ENCODE measurements at places on chromosomes 7 and 10. TPM values are rescaled to one million over a fixed set of nuclear protein-coding genes. Genes with fewer than 3 reads are reported as not detected.
A peak's percentile ranks its signal among the peaks of the same experiment; 100 is the strongest.

Gene WDR86
- 6.6 TPM for total RNA-seq

Gene GAD2
- not detected for total RNA-seq

Gene ADAMTS14
- total RNA-seq = 2.3 TPM

- DNase-seq = no peak
Measured at GRCh38 chr7:20089431-20089830, 127.8 kb downstream of the MACC1 start.

DNA sequence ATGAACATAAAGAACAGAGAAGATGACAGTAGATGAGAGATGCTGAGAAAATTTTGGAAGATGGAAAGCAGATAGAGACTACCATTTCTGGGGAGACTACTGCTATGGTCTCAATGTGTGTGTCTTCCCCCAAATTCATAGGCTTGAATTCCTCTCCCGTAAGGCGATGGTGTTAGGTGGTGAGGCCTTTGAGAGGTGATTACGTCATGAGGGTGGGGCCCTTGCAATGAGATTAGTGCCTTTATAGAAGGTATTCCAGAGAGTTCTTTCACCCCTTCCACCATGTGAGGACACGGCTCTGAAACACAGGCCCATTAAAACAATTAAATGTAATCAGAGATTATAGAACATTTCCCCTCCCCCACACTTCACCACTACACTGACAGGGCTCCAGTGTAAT lies 23.9 kb downstream of the CARD11 start:
- DNase-seq = peak; percentile 4

GRCh38 chr7:84666651-84667050 lies 472.1 kb upstream of the SEMA3A start:
- DNase-seq = no peak

Data from Peyer's patch (tissue), 4 donors.